NCI-H1092 (cell line): ENCODE measurements at places on chromosomes 7 and 10.

DNA sequence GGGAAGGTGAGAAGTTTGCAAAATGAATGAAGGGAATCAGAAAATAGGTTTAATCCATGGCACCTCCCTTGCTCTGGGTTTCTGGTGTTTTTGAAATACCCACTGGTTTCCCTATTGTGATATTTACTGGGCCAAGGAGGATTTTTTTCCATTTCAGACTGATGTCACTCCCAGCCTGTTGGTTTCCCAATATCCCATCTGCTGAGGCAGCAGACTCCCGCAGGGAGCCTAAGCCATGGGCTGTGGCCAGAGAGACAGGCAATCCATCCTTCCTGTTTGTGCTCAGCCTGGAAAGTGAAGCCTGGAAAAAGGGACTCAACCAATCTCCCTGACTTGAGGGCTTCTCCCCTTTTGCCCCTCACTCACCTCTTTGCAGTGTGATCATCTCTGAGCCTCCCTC is 22.8 kb downstream of the FAM107B start:
- no peak for DNase-seq

- no peak for DNase-seq
Observed at GRCh38 chr7:86012971-86013370, 630.7 kb upstream of the GRM3 start.

- DNase-seq = no peak
Observed at GRCh38 chr10:95217476-95217875, 23.4 kb downstream of the ACSM6 start.

DNA sequence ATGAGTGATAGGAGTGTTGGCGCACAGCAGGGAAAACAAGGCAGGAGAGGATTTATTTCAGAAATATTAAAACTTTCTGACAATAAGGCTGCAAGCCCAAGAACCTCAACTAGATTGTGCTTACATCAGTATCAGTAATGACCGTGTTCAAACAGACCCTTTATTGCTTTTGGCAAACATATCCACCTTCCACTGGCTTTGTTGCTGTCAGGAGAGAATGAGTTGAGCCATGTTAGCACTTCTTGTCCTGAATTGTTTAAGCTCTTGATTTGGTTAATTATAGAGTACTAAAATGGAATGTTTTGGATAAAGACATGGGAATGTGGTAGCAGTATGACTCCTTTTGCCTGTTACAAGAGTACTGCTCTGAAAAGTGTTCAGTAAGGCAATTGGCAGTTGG is 3.8 kb downstream of the AHCYL2 start:
- no peak for DNase-seq

GRCh38 chr7:107150375-107151073 is 18.3 kb upstream of the HBP1 start:
- DNase-seq = peak; percentile 65

DNA sequence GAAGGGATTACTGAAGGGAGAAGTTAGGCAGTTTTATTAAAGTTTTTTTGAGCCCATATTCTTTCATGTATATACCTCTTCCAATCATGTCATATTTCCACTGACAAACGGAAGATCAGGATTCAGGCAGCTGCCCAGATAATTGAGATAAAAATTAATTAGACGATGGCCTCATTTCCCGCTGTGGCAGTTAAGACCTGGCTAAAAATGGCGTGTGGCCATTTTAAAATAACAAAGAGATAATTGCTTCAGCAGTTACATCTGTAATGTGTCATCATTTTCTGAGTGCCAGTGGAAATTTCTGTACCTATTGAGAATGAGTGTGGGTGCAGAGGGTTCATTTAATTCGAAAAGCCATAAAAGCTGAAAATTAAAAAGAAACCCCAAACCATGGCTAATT is 215.1 kb downstream of the STK31 start:
- DNase-seq = no peak

GRCh38 chr7:29865526-29865925 is 59.2 kb downstream of the WIPF3 start:
- DNase-seq = no peak

DNA sequence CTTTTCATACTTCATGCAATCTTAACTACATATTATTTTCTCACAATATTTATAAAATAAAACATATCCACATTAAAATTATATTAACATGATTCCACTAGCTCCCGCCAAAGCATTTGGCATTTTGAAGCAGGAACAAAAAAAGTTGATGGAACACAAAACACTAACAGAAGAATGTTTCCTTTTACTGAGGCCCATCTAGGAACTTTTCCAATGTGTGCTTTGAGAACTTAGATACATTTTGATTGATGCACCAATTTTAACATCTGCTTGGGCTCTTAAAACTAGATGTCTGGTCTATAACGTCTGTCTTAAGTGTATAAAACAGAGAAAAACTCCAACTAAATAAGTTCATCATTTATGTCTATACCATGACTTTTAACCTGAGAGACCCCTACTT is 1214.8 kb downstream of the SORCS1 start:
- DNase-seq = no peak

DNA sequence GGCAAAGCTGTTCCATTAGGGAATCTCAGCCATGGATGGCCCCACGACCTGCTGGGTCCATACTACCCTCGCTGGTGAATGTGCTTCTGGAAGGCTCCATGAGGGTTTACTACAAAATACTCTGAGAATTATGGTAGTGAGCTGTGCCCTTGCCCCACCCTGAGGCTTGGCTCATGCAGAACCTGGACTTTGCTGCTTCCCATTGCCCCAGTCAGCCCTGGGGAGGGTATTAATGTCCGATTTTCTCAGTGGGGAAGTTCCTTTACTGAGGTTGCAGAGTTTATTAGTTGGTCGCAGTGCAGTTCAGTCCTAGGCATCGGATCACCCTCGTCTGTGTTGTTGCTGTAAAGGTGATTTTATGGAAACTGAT is 310.1 kb downstream of the WDR37 start:
- DNase-seq = no peak

- no peak for DNase-seq
Observed at GRCh38 chr10:116995648-116996047, 9.3 kb downstream of the SHTN1 start.
